ENCODE measurements at places on chromosomes 11 and 22.

DNA sequence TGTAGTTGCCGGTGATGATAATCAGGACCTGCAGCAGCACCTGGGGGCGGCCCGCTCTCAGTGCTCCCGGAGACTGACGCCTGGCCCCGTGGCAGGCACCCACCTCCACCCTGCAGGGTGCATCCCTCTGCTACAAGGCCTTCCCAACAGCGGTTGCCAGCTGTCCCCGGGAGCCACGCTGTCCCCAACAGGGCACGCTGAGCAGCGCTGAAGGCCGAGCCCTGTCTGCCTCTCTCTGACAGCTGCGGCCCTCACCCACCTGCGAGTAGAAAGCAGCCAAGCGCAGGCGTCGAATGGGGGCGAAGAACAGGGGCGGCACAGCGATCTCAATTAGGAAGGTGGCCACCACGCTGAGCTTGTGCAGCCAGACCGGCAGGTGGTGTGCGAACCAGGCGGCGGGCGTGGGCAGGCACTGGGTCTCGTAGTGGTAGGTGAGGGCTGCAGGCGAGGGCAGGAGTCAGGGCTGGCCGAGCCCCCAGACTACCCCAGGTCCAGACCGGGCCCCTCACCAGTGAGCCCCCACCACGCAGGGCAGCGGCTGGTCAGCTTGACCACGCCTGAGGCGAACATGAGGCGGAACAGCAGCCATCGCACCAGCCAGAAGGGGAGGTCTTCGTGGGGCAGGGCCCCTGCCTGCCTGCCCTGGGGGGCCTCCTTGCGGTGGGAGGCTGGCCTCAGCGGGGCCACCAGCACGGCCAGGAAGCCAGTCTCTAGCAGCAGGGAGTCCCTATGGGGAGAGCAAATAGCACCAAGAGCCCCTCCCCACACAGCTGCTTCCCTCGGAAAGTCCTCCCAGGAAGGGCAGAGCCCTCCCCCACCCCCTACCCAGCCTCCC lies 1.5 kb downstream of the LMF2 start:
- DNase-seq = no peak

DNA sequence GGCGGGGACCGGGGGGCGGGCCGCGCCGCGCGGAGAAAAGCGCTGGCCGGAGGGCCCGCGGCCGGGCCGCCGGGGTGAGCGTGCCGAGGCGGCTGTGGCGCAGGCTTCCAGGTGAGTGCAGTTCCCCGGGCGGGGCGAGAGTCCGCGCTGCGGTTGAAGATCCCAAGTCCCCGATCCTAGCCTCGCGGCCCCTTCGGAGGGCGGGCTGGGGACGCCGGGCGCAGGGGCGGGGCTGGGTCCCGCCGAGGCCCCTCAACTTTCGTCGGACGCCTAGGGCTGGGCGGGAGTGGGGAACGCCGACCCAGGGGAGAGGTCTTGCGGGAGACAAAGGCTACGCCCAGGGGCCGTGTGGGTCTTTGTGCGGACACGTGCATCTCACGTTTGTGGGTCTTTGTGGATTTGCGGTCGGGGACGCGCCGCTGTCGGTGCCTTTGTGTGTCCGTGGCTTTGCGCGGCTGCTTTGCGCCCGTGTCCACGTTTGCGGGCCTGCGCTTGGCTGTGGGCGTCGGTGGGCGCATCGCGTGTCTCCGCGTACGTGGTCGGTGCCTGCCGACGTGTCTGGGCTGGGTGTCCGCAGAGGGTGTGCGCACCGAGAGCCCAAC lies at the start of gene TSKU:
TSKU (plus strand) TSS at position 63 of the 602 bp plus-strand sequence. CDS start 12,261 bp downstream, outside the sequence.
- peak; percentile 35 for DNase-seq

GRCh38 chr11:118740892-118741291 lies 50.1 kb downstream of the DDX6 start:
- DNase-seq = peak; percentile 72

- no peak for DNase-seq
These were observed 907 bp downstream of the SLC15A3 start for GRCh38 chr11:60950933-60951605.

- no peak for DNase-seq
These were observed 12.5 kb upstream of the CARD18 start for GRCh38 chr11:105152021-105152512.

- no peak for DNase-seq
These were observed 1.2 kb downstream of the BET1L start for GRCh38 chr11:206002-206384.

GRCh38 chr11:28659716-28660348 lies 551.6 kb downstream of the METTL15 start:
- DNase-seq = no peak

- DNase-seq = peak; percentile 71
These were observed 38.4 kb downstream of the RPL27A start for GRCh38 chr11:8720868-8721608.

DNA sequence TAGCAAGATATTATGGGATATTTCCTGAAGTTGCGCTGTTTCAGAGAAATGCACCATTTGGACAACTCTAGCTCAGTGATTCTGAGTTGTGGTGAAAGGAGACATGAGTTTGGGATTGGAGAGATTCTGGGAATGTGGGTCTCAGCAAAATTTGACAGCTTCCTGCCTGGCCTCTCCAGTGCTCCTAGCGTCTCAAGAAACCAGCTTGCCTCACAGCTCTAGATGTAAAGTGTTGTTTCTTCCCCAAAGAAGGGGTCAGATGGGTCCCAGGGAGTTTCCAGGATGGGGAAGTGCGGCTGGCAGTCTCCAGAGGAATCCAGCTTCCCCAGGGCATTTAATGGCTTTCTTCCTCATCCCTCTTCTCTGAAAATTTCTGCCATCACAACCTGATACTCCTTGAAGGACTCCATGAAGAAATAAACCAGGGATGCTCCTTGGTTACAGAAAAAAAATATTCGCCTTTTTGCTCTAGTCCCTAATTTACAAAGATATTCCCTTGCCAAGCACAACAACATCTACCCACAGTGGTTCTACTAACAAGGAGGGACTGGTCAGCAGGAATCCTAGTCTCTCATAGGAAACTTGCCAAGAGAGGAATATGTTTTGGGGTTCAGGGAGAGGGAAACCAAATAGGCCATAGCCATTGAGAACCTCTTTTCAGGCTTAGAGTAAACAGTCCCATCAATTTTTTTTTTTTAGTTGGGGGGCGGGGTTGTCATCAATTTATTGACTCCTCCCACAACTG lies 185.4 kb upstream of the E2F8 start:
- no peak for DNase-seq

GRCh38 chr11:114209343-114209742 lies 86.9 kb upstream of the NNMT start:
- DNase-seq = no peak

- no peak for DNase-seq
These were observed 9.5 kb upstream of the CBX6 start for GRCh38 chr22:38881464-38881871.

GRCh38 chr11:63920939-63921417 lies 4.0 kb upstream of the RCOR2 start:
- DNase-seq = no peak

GRCh38 chr22:48757985-48758561 lies 1069.6 kb downstream of the BRD1 start:
- no peak for DNase-seq

GRCh38 chr11:15161790-15162189 lies 47.1 kb downstream of the INSC start:
- DNase-seq = no peak

DNA sequence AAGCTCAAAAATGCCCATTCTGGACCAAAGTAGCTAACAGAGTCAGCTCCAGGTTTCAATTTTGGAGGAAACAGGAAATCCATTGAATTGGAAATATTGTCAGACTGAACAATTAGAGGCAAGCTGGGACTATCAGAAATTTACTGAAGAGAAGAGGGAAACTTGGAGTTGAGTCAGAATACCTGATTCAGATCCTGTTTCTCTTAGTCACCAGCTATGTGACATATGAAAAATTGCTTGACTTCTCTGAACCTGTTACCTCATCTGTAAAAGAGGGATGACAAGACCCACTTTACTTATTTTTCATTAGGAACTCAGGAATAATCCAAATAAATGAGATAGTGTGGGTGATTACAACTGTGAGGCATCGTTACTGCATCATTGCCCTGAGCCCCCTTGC lies 148.9 kb upstream of the CADM1 start:
- DNase-seq = no peak

- DNase-seq = no peak
These were observed 233.5 kb downstream of the DSCAML1 start for GRCh38 chr11:117563556-117563955.

DNA sequence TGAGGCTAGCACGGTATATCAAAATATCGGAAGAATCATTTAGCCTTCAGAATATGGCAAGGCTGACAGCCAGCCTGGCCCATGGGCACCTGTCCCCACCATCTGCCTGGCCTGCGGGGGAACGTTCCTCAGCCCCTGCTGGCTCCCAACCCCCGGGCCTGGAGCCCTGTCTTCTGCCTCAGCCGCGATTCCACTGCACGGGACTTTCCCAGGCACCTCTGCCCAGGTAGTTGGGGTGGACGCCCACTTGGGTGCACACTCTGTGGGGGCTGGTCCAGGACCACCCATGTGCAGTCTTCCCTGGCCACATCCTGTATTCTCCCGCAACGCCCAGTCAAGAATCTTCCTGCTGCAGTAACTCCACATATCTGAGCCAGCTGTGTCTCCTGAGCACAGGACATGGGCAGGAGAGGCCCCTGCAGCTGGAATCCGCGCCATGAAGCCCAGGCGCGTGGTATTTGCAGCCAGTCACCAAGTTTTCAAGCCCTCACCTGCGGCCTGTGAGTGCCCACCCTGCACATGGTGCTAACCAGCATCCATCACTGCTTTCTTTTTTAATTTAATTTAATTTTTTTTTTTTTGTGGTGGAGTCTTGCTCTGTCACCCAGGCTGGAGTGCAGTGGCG lies 77.9 kb downstream of the KCNQ1 start:
- DNase-seq = no peak

DNA sequence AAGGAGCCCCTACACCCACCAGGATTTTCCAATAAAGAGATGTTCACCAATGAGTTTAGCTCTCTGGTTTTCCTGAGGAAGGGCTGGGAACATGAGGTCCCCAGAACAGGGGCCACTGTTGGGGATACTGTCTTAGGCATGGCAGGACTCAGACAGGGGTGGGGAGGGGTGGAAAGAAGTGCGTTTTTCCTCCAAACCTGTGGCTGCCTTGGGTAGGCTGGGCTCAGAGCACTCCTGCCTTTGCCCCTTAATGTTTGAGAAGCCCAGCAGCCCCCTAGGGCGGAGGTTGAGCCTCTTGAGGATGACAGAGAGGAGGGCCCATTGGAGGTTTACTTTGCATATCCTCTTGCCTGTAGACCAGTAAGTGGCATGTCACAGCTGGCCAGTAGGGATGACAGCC lies 10.6 kb downstream of the MTFP1 start:
- no peak for DNase-seq

GRCh38 chr22:30314915-30315314 lies 11.8 kb downstream of the TBC1D10A start:
- peak; percentile 70 for DNase-seq

- DNase-seq = peak; percentile 33
These were observed 1.6 kb downstream of the DEAF1 start for GRCh38 chr11:693415-693831.

- no peak for DNase-seq
These were observed 70.3 kb downstream of the TRIM29 start for GRCh38 chr11:120067438-120068113.

GRCh38 chr11:62000539-62001446 lies 33.4 kb upstream of the FTH1 start:
- DNase-seq = no peak

DNA sequence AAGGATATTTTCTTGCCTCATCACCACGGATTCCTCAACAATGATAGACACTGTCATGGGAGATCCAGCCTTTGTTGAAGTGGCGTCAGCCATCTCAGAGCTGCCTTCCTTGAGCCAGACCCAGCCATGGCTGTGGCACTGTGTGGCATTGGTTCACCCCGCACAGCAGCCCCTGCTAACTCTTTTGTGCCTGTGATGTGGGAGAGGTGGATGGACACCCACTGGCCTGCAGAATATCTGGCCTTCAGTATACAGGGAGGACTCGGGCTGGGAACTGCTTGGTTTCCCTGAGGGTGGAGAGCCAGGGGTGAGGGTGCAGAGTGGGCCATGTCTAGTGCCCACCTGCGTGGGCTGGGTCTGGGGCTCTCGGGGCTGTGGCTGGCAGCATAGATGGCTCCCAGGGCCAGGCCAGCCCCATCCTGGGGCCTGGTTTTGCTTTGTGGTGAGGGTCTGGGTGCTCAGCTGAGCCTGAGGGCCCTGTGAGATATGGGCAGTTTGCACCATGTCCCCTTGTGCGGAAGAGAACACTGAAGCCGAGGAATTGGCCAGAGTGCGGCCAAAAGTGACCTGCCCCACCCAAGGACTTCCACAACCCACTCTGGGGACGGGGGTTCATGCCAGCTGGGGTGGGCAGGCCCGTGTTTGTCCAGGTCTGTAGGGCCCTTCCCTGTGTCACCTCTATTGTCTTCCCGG lies 6.1 kb downstream of the CLDN5 start:
- DNase-seq = no peak

DNA sequence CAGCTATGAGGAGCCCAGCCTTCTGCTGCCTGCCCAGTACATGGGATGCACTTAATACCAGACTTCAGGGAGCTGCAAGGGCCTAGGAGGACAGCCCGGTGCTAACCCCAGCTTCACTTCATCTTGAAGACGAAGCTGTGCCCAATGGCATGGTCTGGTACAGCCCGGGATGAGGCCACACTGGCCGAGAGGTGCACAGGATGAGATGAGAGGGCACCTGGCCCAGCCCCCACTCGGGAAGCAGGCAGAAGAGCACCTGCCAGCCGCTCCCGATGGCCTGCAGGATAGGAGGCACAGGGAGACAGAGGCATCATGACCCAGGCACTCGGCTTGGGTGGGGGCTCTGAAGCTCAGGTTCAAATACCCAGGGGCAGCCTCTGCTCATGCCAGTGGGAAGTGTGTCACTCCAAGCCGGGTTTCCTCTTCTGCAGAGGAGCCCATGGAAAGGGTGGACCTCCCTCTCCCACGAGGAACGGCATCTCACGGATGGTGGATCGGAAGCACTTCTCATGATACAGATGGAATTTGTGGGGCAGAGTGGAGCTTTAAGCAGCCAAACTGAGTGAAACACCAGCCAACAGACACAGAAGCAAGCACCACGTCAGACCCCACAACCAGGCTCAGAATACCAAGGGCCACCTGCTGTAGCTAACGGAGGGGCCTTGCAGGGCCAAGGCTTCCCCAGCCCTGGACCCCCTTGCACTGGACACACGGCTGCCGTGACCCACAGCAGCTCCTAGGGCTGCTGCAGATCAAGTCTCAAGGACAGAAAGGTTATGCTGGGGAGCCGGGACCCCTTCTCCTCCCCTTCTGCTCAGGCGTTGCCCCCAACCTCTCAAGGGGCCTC lies 875.2 kb downstream of the BRD1 start:
- no peak for DNase-seq

GRCh38 chr11:22749536-22749935 lies 80.1 kb downstream of the SVIP start:
- no peak for DNase-seq

DNA sequence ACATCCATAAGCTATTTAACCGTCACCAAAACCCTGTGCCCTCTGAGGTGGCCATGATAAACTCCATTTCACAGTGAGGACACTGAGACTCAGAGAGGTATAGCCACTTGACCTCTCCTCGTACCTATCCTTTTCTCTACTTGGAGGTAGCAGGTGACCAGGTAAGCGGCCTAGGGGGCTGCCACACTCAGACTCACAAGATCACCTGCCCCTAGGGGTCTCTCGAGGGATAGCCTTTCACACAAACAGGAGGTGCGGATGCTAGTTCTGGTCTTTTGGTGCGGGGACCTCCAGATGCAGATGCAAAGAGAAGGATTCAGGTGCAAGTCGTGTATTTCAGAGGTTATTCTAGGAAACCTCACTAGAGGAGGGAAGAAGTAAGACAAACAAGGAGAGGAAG lies 14.6 kb downstream of the MS4A18 start:
- DNase-seq = no peak

GRCh38 chr11:46588131-46588530 lies 5.7 kb downstream of the AMBRA1 start:
- no peak for DNase-seq

- DNase-seq = no peak
These were observed 61.4 kb upstream of the SYT13 start for GRCh38 chr11:45347348-45348082.
